GM23338 (cell line): ENCODE measurements at places on chromosomes 12 and 14.

DNA sequence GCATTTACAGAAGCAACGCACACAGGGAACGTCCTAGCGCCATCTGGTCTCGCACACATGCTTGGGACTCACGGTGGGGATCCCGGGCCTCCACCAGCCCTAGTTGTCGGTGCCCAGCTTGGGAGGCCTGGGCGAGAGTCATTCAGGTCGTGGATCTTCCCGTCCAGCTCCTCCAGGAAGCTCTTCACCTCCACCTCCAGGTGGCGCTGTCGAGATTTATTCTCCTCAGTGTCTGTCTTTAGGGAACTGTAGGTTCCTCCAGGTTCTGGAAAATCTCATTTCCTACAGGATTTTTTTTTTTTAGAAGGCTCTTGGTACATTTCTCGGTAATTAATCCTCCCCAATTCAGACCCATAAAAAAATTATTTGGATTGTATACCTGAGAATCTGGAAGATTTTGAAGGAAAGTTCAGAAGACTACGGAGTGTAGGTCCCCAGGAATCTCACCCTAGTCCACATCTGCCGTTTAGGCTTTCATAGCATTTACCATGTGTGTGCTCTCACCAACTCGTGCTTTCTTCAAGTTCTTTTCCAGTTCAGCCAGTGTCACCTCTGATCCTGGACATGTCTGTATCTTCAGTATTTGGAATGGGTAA is 910.0 kb downstream of the TMEM121 start:
- DNase-seq = peak; percentile 39

GRCh38 chr12:110104188-110105094 is 19.7 kb upstream of the IFT81 start:
- no peak for DNase-seq

DNA sequence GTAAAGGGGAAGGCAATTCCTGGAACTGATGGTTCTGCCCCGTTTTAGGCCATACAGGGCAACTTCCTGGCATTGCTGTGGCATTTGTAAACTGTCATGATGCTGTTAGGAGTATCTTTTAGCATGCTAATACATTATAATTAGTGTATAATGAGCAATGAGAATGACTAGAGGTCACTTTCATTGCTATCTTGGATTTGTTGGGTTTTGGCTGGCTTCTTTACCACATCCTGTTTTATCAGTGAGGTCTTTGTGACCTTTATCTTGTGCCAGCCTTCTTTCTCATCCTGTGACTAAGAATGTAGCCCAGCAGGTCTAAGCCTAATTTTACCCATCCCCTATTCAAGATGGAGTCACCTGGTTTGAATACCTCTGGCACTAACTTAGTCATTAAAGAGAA is 51.2 kb downstream of the TESPA1 start:
- no peak for DNase-seq

- DNase-seq = no peak
These were observed 33.8 kb downstream of the KCNK10 start for GRCh38 chr14:88289234-88289633.

DNA sequence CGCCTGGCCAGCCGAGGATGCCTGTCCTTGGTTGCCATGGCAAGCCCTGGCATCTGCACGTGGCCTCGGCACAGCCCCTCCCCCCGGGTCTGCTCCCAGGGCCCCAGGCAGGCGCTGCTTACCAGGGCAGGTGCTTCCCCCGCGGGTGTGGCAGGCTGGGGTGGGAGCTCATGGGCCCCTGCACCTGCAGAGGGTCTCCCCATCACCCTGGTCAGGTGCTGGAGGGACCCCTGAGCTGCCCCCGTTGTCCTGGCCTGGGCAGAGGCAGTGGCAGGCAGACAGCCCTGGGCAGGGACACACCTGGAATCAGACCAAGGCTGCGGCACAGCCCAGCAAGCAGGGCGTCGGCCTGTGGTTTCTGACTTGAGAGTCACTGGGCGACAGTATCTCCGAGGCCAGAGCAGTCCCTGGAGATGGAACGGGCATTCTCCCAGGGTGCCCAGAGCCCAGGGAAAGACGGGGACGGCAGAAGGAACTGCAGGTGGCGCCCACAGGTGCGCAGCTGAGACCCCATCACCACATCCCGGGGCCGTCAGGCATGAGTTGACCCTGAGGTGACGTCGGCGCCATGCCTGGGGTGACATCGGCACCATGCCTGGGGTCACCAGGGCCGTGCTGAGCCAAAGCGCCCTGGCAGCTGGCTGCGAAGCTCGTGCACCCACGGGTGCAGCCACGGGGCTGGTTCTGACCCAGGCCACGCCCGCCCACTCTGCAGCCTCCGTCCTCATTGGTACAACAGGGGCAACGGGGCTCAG is 56.1 kb upstream of the FBRSL1 start:
- DNase-seq = no peak

DNA sequence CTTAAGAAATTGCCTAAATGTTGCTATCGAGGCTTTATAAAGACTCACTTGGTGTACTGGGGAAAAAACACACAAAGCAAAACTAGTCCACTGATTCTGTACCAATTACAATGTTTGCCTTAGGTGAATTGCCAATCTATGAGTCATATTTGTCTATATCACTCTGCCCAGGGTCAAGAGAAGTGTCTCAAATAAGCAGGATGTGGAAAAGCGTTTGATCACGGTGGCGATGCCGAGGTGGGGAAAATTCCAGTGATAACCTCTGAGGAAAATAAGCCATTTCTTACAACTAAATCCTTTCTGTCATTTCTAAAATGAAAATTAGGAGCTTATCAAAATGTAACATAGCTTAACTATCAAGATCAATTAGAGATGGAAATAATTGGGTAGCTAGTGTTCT is 148.6 kb upstream of the DIO3 start:
- no peak for DNase-seq

- no peak for DNase-seq
These were observed 285.3 kb upstream of the CRY1 start for GRCh38 chr12:107378609-107379008.

GRCh38 chr12:115010324-115010995 is 326.5 kb upstream of the TBX3 start:
- DNase-seq = no peak

GRCh38 chr12:275812-276211 is 13.2 kb upstream of the SLC6A13 start:
- no peak for DNase-seq

- no peak for DNase-seq
These were observed 30.4 kb downstream of the CHST11 start for GRCh38 chr12:104486943-104487819.

DNA sequence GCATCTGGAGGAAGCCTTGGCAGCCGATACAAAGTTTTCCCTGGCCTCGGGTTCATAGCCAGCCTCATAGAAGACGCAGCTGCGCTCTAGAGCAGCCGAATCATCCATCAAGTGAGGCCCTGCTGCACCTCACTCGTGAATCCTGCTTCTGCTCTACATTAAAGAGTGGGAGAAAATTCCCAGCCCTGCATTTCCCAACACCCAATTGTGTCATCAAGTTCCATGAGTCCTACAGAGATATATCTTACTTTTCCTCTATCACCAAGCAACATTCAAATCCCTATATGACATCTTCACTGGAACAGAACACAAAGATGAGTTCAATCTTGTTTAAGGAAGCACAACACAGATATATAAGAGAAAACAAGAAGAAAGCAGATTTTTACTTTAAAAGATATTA is 139.3 kb downstream of the TTC7B start:
- DNase-seq = no peak

GRCh38 chr14:90645842-90646443 is 170.3 kb downstream of the TTC7B start:
- peak; percentile 81 for DNase-seq

GRCh38 chr14:42854061-42854460 is 1247.4 kb downstream of the LRFN5 start:
- no peak for DNase-seq

GRCh38 chr14:24162093-24162492 is 1.0 kb downstream of the IRF9 start:
- no peak for DNase-seq

DNA sequence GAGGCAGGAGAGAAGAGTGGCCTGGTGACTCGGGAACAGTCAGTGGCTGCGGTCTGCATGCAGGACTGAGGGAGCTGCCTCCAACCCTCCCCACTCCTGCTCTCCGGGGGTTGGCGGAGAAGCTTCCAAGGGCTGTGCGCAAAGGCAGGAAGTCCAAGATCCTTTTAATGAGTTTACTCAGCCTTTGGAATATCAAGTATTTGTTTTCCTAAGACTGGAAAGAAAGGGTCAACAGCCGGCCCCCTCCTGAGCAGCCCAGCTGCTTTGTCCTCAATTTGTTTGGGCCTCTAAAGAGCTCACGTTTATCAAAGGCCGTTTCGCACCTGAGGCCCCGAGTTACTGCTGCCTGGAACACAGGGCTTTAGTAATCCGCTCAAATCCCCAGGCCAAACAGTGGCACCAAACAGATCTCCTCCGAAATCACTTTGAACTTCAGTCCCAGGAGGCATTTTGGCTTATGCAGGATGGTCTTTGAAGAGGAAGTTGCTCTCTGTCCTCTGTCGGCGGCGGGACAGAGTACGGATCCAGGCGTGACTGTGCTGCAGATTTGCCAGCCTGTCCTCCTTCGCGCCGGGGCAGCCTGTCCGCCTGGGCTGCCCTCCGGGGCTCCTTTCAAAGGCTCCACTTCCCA is 117.2 kb upstream of the FZD10 start:
- peak; percentile 34 for DNase-seq

GRCh38 chr12:109767456-109767855 is 53.8 kb downstream of the FAM222A start:
- no peak for DNase-seq

GRCh38 chr14:105450864-105451720 is 23.5 kb upstream of the CRIP2 start:
- DNase-seq = no peak

GRCh38 chr14:67444395-67444794 is 32.4 kb upstream of the PLEK2 start:
- peak; percentile 80 for DNase-seq

DNA sequence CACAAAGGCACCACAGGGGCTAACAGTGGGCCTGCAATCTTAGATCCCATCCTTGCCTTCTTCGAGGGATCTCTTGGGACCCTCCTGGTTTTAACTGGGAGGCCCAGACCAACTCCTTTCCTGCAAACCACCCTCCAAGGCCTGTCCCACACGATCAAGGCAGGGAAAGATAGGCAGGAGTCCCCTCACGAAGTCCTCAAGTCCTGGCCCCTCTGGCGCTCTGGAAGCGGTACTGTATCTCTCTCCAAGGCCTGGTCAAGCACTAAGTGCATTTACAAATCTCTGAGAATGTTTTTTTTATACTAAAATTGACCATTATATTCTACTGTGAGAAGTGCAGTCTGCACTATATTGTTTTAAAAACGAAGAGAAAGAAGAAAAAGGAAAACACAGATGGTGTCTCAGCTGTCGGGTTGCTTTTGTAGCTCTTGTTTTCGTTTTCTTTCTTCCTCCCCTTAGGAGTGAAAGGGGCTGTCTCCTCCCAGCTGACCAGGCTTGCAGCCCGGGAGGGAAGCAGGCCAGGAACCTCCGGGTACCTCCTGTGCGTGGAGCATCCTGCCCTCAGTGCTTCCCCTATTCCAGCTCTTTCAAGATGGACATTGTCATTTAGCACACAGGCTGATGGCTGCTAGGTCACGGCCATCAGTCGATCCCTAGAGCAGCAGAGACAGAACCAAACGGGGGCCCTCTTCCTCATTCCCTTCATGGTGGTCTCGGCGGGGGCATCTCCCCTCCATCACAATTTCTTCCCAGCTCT is 56.7 kb downstream of the FAM222A start:
- DNase-seq = no peak

- peak; percentile 75 for DNase-seq
These were observed 41.9 kb downstream of the ATP23 start for GRCh38 chr12:57983146-57983857.

DNA sequence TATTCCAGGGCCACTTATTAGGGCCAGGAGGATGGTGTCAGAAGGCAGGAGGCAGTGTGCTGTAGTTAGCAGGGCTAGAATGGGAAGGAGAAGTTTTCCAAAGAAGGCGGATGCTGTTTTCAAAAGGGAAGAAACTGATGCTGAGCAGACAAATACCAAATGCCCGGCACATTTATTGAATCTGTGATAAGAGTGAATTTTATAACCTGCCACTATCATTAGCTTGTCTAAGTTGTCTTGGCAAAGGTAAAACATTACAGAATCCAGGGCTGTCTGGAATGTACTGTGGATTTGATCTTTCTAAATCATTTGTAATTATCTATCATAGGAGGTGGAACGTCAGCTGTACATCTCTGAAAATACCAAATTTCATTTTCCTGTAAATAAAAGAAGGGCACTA is 40.8 kb downstream of the NDUFA12 start:
- DNase-seq = no peak

DNA sequence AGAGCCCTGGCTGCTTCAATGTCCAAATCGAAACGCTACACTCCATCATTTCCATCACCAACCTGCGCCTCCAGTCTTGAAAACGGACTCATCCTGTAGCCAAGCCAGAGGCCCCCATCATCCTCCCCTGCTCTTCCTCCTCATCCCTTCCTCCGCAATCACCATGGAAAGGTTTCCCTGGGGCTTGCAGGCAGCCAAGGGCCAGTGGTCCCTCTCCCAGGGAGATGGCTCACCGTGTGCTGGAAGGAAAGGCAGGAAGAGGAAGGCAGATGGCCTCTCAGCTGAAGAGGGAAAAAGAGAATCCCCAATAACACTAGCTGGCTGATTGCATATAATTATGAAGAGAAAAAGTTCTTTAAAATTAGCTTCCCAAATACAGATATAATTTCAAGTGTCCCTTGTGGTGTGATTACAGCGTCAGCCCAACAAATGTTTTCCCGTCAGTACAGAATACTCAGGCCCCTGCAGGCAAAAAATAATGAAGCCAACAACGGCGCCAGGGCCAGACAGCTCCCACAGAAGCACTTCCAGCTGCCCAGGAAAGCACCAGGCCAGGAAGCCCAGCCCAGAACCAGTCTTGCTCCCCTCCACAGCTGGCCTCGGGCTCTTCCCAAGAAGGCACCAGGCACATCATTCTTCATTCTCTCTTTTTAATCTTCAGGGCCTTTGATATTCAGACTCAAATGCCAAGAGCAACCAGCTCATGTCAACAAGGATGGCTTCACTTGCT is 24.7 kb downstream of the ITPK1 start:
- no peak for DNase-seq

DNA sequence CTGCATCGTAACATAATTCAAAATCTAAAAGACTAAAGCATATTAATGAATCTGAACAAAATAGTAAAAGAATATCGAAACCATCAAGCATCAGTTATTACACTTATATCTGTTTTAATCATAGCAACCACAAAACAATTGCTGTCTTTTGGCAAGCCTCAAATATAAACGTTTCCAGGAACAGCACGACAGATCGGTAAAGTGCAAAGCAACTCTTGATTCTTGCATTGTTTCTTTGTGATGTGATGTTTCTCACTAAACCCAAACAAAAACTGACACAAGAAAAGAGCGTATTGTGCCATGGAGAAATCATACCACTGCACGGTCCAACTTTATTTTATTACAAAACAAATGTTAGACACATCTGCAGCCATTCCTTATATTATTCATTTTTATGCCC is 9.2 kb upstream of the MYF6 start:
- DNase-seq = no peak

- peak; percentile 76 for DNase-seq
These were observed 117.7 kb downstream of the PRKCH start for GRCh38 chr14:61438860-61439765.

DNA sequence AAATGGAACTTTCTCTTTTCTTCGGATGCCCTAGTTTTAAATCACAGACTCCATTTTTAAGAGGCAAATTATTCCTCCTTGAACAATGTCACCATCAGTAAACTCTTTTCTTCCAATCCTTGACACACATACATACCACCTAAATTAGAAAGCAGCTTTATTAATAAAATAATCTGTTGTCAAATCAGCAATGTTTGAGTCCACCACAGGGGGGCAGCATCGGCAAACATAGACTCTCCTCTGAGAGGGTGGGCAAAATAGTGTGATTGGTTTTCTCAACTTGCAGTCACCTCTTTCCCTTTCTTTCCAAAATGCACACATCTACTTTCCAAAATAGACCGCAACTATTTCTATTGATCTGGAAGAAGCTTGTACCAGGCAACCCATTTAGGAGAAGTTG is 438.4 kb upstream of the OR4E1 start:
- DNase-seq = peak; percentile 63
